ENCODE measurements at places on chromosomes 5 and 9.

- no peak for DNase-seq
These were observed 2.3 kb downstream of the CNOT8 start for GRCh38 chr5:154860765-154861164.

DNA sequence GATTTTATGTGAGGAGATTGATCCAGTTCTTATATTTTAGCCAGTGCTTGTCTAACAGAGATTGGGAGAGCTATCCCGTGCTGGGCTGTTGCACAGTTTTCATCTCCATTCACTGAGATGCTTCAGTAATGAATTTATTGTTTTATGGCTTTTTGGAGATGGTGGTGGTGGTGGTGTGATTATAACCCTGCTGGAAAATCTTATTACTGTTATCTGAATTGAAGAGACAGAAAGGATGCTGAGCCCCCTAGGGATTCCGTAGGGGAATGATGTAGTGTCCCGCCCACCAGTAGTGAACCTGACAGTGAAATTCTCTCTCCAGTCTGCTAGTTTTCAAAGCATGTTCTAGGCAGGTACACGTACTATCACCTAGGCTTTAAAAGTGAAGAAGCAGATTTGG, 1.9 kb downstream of the RAI14 start:
- no peak for DNase-seq

- no peak for DNase-seq
These were observed 21.5 kb upstream of the LPCAT1 start for GRCh38 chr5:1545126-1545804.

DNA sequence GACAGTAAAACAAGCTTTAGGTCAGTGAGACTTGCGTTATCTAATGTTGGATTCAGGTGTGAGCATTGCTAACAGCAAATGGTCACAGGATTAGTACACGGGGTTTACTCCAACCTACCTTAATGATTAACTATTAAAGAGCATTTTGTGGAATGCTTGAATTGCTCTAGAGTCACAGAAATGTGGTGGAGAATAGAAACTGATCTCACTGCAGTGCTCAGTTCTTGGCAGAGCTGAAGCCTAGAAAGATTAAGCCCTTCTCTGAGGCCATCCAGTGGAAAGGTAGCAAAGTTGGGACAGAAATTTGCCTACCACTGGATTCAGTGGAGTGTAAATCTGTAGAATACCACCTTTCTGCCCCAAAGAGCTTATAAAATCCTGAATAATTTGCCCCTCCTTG, 60.9 kb downstream of the ICE1 start:
- no peak for DNase-seq

GRCh38 chr9:87086221-87086818, 139.0 kb upstream of the GAS1 start:
- DNase-seq, result no peak

DNA sequence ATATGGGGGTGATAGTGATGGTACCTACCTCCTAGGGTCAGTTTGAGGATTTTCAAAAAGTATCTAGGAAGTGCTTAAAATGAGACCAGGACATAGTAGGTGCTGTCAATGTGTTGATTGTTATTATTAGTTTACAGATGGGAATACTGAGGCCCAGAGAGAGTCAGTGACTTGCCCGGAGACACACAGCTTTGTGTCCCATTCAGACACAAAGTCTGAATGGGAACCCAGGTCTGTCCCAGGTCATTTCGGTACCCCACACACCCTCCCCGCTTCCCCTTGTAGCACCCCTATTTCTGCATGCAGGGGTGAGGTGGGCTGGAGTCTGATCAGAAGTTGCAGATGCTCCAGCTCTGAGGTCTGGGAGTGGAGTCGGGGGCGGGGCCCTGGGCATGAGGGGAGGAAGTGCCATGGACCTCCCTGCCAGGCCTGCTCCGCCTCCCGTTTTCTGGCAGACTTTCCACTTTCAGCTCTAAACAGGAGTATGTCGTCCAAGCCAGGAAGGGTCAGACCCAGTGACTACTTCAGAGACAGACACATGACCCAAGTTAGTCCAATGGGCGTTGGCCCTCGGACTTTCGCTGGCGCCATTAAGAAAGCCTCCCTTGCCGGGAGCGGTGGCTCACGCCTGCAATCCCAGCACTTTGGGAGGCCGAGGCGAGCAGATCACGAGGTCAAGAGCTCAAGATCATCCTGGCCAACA, 3.2 kb upstream of the DBN1 start:
- DNase-seq, result no peak

DNA sequence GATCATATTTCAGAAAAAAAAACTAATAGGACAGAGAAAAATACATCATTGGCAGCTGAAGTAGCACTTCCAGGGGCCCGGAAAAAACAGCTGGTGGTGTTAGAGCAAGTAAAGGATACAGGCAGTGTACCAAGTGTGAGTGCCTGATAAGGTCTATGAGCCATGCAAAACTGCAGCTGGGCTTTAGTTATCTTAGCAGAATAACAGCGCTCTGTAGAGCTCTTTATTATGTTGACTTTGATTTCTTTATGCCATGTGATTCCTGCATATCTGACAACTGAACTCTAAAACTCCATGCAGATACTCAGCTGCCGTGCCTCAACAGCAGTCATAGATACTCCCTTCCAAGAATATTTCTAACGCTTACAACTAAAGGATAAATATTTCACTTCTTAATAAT, 119.5 kb downstream of the CAAP1 start:
- DNase-seq, result no peak

DNA sequence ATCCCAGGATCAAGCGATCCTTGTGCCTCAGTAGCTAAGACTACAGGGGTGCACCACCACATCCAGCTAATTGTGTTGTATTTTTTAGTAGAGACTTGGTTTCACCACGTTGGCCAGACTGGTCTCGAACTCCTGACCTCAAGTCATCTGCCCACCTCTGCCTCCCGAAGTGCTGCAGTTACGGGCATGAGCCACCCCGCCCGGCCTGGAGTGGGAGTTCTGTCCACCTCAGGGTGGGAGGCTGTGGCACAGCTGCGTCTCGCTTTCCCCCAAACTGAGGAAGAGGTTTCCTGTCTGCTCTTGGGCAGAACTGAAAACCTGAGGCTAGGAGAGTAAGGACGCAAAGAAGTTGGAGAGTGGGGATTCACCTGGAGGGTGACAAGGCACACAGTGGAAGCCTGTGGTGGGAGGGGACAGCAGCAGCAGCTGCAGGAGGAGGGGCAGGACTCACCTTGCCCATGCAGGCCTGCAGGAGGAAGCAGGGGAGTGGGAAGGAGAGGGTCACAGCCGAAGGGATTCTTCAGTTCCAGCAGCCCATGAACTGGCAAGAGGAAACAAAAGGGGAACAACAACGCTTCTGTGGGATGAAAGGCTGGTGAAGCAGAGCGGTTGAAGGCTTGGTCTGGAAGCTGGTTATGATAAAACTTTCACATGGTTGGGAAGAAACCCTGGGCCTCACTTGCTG, 181.4 kb downstream of the GAS1 start:
- no peak for DNase-seq

DNA sequence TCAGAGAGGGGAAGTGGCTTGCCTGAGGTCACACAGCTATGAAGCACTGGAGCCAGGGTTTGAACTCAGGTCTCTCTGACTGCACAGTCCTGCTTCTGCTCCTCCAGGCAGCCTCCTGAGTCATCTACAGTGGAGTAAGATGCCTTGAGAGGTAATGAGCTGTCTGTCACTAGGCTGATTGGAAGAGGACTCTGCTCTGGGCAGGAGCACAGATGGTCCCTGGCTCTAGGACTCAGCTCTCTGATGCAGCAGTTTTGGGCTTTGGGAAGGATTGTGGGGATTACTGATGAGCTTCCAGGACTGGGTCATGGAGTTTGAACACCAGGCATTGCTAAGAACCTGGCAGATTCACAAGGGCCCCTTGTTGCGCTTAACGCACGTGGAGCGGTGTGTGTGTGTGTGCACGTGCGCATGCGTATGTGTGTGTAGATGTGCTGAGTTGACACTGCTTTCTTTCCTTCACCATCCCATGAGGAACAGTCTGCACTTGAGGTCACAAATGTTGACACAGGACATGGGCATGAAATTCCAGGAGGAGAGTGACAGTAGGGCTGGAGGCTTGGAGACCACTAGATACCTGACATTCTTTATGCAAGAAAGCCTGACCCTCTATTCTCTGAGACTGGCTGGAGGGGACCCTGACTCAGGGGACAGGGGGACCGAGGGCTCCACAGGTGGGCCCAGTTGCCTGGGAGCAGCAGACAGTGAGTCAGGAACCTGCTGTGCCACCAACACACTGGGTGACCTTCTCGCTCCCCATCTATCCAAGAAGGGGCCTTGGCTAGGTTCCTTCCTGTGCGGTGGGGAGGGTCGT, 170.5 kb downstream of the RGS3 start:
- no peak for DNase-seq

- DNase-seq, result no peak
These were observed 7.5 kb downstream of the RPS14 start for GRCh38 chr5:150441813-150442698.

DNA sequence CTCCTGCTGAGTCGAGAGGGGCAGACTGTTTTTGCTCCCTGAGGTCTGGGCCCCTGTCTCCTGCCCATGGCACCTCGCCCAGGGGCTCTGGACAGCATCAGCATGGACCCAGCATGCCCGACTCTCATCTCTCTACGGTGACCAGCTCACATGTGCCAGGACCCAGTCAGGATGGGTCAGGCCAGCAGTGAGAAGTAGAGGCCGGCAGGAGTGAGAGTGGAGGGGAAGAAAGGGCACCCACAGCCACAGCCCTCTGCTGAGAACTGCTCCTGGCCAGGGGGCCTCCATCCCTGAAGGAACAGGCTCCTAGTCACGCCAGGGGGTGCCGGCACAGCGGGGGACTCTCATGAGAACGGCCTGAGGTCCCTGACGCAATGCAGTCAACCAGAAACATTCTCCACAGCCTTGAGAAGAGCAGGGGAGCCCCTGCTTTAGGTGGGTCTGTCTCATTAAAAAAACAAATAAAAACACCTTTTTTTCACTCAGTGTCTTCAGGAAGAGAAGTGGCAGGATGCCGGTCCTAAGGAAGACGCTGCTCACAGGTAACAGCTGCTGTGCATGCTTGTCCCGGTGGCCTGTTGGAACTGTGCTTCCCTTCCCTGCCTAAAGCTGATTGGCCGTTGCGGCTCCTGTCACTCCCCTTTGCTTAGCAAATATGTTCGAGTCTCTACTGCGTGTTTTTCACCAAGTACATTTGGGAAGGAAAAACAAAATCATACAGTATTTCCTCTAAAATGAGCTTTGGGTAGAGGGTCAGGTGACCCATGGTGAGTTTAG, 85.7 kb upstream of the FBXW11 start:
- no peak for DNase-seq

DNA sequence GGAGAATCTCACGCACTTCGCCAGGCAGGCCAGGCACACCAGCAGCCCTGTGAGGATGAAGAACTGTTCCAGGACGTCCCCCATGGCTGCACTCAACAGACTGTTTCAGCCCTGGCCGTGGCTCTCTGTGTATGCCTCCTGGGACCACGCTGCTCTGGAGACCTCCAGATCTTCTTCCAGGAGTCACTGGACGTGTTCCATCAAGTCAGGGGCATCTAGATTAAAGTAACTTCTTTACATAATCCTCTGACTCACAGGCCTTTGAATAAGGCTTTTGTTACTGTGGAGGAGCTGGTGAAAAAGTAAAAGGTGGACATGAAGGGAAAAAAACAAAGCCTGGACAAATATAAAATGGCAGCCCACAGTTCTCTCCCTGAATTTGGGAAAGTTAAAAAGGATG, at the start of gene HSD17B3:
TSS of gene HSD17B3 (minus strand) at position 156 of the 400 bp plus-strand sequence. CDS start at position 84, 72 bp downstream.
- DNase-seq, result no peak

DNA sequence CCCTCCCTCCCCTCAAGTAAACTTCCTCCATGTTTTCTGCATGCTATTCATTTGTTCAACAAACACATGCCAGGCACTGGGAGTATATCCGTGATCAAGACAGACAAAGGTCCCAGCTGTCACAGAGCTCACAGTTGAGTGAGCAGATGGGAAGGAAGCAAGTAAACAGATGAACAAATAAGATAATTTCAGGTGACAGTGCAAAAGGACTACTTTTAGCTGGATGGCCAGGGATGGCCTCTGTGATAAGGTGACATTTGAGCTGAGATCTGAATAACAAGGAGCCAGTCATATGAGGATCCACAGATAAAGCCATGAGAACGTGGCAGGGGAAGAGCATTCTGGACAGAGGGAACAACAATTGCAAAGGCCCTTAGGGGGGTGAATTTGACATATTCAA, 121.7 kb upstream of the RAD23B start:
- no peak for DNase-seq

DNA sequence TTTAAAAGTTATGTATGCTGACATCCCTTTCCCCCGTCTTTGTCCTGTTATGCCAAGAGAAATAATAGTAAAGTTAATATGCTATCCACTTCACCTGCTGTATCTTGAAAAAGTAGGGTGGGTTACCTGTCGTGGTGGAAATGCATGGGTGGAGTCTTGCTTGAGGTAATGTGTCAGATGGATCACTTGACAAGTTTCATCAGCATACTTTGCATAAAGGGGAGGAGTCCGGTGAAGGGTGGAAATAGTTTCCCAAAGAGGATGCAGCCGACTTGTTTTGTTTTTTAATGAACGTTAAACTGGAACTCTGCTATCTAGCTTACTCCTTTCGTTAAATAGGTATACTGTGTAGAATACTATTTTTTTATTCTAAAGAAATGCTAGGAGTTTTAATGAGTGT, 9.0 kb upstream of the DMRT3 start:
- no peak for DNase-seq

GRCh38 chr5:82364497-82364896, 86.3 kb upstream of the RPS23 start:
- DNase-seq, result no peak

GRCh38 chr9:127503947-127504886, 52.9 kb downstream of the LRSAM1 start:
- peak; percentile 83 for DNase-seq

DNA sequence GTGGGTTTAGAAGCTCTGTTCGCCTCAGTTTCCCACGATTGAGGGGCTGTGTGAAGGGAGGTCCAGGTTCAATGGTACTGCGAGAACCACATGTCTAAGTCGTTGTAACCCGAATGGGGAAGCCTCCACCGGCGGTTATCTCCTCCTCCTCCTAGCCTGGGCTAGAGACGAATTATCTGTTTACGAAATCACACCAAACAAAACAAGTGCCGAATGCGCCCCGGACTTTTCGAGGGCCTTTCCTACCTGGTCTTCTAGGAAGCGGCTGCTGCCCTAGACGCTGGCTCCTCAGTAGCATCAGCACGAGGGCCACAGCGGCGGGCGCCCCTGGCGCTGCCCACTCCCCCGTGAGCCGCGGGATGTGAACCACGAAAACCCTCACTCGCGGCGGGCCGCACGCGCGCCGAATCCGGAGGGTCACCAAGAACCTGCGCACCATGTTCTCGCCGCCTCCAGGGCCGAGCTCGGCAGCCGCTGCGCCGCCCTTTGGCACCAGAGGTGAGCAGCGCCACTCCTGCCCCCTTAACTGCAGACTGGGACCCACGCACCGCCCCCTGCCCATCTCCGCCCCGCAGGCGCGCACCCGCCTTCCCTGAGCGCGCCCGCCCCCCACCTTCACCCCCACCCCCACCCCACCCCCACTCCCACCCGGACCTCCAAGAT, at the start of gene CDKN2A:
TSS of gene CDKN2A (minus strand) at position 500 of the 663 bp plus-strand sequence.
- peak; percentile 67 for DNase-seq
